Occipital lobe (tissue), 3 donors: ENCODE measurements at places on chromosomes 12 and 14. TPM values are rescaled to one million over a fixed set of nuclear protein-coding genes. Genes with fewer than 3 reads are reported as not detected.

DNA sequence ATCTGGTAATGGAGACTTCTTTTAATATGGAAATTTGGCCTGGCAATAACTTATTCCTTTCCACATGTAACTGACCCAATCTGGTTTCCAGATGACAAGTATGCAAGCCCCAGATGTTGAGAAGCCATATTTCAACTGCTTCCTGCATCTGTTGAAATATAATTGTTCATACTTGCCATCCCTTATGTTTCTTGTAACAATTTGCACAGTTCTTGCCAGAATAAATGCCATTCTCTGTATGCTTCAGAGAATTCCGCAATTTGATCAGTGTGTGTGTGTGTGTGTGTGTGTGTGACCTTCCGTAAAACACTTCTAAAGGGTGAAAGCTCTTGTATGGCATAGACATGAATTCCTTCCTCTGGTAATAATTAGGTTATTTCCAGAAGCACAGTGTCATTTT is 1.8 kb upstream of the CLEC2A start:
- DNase-seq, result no peak

DNA sequence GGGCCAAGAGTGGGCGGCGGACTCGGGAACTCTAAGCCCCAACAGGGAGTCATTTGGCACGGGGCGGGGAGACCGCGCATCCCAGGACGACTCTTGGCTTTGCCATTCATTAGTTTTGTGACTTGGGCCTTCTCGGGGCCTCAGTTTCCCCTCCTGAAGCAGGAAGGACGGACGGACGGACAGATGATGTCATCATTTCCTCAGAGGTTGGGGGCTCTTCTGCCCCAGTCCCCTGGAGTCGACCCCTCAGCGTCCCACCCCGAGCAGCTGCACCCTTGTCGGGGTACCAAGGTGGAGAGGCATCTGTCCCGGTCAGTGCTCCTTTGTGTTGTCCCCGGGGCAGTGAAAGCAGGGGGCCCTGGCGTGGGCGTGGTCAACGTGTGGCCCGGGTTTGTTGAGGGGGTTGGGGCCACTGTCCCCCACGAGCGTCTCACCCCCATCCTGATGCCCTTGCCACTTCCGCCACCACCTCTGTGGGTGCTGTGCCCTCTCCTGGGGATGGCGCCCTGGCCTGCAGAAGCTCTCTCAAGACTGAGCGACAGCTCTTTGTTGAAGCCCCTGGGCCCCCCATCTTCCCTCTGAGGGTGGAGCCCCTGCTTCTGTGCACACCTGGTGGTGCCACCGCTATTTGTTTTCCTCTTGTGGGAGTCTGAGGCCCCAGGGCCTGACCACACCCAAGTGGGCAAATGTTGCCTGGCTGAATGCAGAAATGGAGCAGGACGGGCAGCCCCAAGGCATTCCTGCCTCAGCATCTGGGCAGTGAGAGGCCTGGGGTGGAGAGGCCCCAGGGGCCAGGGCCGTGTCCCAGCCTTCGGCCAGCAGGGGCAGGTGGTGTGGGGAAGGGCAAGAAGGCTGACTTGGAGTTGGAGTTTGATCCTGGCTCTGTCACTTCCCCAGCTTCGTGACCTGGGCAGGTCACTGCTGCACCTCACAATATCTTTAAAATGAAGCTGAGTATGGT is 896 bp downstream of the HHIPL1 start:
- DNase-seq, result no peak

DNA sequence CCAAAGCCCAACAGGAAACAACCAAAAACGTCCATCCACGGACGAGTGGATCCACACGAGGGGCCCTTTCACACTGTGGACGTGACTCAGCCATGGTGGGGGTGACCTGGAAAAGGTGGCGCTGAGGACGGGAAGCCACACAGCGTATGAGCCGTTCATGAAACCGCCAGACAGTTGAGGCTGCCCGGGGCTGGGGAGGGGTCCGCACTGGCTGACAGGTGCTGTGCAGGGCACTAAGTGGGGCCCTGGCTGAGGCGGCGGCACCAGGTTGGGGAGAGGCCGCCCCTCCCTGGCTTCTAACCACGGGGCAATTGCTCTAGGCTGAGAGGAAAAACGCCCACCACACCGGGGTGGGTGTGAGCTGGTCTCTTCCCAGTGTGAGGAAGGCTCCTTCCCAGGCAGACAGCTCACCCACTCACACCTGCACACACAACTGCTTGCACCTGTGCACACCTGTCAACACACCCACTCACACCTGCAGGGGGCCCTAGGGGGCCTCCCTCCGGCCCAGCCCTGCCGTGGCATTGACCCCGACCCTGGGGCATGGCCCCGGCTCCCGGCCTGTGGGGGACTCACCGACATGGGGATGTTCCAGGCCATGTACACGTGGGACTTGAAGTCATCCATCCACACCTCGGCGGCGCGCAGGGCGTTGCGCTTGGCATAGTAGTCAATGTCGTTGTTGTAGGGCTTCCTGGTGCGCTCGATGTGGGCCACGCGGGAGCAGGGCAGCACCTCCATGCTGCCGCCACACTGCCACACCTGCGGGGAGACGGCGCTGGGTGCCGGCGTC is 58.9 kb downstream of the NOC4L start:
- DNase-seq, result no peak

DNA sequence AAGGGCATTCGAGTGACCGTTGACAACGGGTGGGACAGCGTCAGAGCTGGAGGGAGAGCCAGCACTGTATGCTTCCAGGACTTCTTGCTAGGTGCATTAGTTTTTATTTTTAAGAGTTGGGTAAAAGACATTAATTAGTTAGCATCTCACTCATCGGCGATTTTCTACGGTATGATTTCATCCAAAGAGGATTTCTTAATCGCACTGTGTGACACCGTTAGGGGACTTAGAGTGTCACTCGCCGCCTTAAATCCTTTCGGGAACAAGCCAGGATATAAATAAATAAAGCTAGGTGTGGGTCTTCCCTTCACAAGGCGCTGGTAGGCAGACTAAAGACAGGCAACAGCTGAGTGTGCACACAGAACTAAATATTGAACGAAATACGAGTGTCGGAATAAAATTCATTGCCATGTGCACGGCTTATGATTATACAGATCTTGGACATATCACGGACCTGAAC is 869 bp upstream of the NOVA1 start:
- no peak for DNase-seq

GRCh38 chr12:89267404-89267803 is 84.9 kb downstream of the DUSP6 start:
- DNase-seq, result no peak

The NRDE2 gene
- total RNA-seq, result 20.1 TPM
